Upper lobe of right lung (tissue), 1 donor: ENCODE measurements at places on chromosomes 7 and 10. TPM values are rescaled to one million over a fixed set of nuclear protein-coding genes. Genes with fewer than 3 reads are reported as not detected.

- no peak for DNase-seq
These were observed 15.0 kb upstream of the COMMD3 start for GRCh38 chr10:22301193-22301592.

ACBD7 gene
- total RNA-seq = not detected

TRIM74 gene
- total RNA-seq = not detected

GRCh38 chr7:41185851-41186250 is 517.0 kb downstream of the INHBA start:
- no peak for DNase-seq

- DNase-seq = no peak
These were observed 892 bp downstream of the CRHR2 start for GRCh38 chr7:30681331-30681797.

GRCh38 chr7:3266240-3266639 is 34.8 kb upstream of the SDK1 start:
- DNase-seq = no peak

DNA sequence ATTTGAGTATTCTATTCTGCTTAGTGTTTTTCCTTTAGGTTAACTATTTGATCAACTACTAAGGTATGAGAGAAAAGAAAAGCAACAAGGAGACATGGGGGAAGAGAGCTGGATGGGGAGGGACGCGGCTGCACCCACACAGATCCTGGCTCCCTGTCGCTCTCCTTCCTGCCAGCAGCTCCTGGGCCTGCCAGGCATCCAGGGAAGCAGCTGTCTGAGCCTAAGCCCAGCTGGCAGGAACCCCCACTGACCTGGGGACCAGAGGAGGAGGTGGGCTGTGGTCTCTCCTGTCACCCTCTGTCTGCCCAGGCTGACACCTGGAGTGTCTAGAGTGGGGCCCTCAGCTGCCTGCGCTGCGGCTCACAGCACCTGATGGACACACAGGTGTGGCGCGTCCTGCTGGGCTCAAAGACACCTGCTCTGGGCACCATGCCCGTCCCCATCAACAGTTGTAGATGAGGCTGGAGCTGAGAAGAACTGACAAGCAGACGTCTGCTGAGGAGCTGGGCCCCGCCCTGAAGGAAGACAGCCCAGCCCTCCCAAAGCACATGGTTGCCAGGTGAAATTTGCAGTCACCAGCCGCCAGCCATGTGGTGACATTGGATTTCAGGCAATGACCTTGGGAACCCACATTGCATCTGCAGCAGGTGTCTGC is 207.9 kb downstream of the PLXNA4 start:
- no peak for DNase-seq

DNA sequence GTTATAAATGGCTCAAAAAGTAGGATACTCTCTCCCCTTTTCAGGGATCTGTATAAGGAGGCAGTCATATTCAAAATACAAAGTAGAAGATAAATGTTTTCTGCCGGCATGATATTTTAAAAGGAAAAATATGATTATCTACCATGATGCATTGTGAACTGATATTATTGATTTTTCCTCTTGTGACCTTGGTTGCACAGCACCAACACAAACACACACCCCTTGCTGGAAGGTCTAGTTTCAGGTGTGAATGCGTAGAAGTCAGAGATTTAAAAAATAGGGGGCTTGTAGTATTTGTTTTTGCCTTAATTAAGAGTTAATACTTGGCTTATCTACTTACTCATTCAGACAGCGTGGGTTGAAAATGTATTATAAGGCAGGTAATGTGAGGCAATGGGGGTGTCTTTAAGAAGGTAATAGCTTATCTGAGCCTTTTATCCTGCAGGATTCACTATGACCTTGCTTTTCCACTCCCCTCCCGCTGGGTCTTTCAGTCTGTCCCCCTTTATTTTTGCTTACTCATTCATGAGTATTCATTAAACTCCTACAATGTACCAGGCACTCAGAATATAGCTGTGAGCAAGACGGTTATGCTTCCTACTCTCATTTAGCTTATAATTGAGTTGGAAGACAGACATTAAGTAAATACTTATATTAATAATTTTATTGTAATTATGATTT is 390.6 kb downstream of the SDK1 start:
- DNase-seq = no peak

GRCh38 chr10:9334270-9334669 is 1279.8 kb downstream of the GATA3 start:
- no peak for DNase-seq

DNA sequence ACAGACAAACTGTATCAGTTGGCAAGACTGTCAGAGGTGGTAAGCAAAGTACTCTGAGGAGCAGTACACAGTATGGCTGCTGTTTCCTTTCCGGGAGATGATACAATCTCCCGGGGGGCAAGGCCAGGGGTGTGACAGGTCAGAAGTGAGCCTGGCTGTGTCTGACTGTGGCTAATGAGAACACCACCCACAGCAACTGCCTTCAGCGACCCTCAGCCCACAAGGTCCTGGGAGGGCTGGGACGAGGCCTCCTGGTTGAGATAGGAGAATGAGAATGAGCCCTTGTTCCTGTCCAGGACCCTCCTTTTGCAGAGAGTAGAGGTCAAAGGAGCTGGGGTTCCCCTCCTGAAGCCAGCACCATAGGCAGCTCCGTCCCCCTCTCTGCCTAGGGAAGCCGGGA is 421.7 kb downstream of the TCERG1L start:
- no peak for DNase-seq

DNA sequence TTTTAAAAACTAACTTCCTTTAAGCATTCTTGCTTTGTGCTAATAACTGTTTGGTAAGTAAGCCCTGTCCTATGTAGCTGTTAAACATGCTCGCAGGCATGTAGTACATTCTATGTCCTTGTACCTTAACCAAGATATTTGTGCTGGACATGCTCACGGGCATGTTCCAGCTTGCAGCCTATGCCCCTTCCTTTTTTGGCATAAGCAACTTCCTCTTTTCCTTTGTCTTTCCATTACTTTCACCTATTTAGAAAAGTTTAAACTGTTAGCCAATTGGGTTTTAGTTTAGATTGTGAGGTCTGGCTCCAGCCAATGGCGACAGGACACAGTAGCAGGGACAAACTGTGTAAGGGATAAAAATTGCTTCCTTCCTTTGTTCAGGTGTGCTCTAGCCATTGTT is 14.4 kb upstream of the APBB1IP start:
- no peak for DNase-seq

DNA sequence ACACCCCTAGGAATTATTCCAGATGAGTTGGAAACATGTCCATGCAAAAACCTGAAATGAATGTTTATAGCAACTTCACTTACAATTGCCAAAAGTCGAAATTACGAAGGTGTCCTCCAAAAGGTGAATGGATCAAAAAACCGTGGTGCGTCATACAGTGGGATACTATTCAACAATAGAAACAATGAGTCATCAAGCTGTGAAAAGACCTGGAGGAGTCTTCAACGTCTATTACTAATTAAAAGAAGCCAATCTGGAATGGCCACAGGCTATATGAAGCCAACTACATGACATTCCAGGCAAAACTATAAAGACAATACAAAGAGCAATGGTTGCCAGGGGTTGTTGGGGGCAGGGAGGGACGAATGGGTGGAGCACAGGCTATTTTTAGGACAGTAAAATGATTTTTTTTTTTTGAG is 12.6 kb upstream of the PPP2R2D start:
- DNase-seq = no peak

ANTXRL gene
- total RNA-seq = not detected

- no peak for DNase-seq
These were observed 112.1 kb downstream of the PRKG1 start for GRCh38 chr10:51186361-51186760.

GRCh38 chr10:96263669-96264068 is 7.7 kb downstream of the BLNK start:
- no peak for DNase-seq

GRCh38 chr10:2828741-2829140 is 238.6 kb upstream of the PFKP start:
- DNase-seq = no peak

CACNA2D1 gene
- 10.3 TPM for total RNA-seq

GRCh38 chr10:47400251-47400650 is 16.2 kb upstream of the ZNF488 start:
- no peak for DNase-seq

GRCh38 chr10:112214298-112214926 is 30.8 kb upstream of the GPAM start:
- DNase-seq = no peak

PFKFB3 gene
- total RNA-seq = 77.2 TPM

DNA sequence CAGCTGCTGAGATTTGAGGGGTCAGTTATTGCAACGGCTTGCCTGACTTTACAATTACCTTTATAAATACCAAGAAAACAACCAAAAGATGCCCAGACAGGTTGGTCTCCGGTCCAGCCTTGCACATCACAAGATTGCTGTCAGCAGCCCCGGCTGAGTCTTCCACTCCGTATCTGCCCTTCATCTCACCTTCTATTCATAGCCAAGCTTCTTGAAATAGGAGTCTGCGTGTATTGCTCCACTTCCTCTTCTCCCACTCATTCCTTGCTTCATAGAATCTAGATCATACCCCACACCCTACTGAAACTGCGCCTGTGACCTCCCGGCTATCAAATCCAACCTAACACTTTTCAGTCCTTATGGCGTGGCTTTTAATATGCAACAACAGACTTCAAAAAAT is 31.1 kb upstream of the USP6NL start:
- DNase-seq = no peak

CLDN4 gene
- total RNA-seq = 103 TPM

TMEM213 gene
- total RNA-seq = 9.6 TPM

DNA sequence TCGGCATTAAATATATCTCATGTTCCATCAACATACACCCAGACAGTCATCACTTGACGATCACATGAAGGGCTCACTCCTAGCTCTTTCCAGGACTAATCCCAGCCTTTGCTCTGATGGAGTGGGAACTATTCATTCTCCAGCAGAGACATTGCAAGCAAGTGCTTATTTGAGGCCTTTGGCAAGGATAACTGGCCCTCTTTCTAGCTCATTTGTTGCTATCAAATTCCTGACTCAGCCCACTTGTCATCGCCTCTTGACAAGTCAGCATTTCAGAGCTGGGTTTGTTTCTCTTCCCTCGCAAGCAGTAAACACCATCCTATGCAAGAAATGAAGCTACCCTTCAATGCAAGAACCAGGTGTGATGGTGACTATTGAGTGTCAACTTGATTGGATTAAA is 1165.7 kb upstream of the AUTS2 start:
- no peak for DNase-seq

GRCh38 chr7:157122800-157123495 is 15.8 kb upstream of the UBE3C start:
- DNase-seq = no peak

- no peak for DNase-seq
These were observed 654.5 kb downstream of the PARD3 start for GRCh38 chr10:34160595-34160994.

GRCh38 chr7:44963364-44964290 is 15.2 kb downstream of the MYO1G start:
- peak; percentile 61 for DNase-seq

CRHR2 gene
- total RNA-seq = not detected

GRCh38 chr10:78473006-78473405 is 439.3 kb downstream of the RPS24 start:
- no peak for DNase-seq

DNA sequence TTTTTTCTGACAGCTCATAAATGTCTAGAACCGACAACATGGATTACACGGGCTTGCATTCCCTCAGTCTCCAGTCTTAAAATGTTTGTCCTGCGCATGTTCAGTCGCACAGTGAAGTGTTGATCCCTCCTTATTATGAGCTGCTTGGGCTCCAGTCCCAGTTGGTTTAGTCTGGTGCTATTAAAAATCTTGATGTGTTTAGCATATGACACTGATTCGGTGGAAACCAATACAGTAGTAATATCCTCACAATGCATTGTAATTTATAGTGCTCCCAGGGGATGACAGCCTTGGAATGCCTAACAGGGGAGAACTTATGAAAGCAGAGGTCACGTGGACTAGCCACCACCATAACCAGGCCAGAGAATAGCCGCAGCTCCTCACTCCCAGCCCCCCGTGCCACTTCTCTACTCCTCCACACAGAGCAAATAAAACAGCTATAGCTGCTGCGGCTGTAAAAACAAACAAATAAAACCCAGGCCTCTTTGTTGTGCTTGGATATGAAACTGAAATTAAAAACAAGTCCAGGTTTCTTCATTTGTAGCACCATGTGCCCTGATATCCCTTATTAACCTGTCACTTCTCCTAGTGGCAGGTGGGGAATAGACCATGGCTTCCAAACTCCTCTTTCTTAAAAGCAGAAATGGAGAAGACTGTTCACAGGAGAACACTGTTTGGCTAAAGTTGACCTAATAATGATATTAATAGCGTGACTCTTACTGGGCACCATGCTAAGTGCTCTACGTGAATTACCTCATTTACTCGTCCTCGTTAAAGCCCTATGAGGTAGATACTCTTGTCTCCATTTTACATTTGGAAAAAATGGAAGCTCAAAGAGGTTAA is 7.7 kb downstream of the DPCD start:
- DNase-seq = no peak

DNA sequence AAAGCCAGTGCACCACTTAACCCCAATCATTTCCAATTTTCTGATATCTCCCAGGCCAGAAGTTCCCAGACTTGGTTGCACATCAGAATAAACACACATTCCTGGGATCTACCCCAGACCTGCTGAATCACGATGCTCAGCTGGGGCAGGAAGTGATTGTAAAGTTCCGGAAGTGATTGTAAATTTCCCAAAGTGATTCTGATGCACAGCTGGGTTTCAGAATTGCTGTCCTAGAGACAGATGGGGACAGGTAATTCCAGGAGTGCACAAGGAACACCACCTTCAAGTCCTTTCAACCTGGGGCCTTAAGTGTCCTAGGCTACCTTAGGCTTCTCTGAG is 104.2 kb upstream of the EEPD1 start:
- DNase-seq = no peak

DNA sequence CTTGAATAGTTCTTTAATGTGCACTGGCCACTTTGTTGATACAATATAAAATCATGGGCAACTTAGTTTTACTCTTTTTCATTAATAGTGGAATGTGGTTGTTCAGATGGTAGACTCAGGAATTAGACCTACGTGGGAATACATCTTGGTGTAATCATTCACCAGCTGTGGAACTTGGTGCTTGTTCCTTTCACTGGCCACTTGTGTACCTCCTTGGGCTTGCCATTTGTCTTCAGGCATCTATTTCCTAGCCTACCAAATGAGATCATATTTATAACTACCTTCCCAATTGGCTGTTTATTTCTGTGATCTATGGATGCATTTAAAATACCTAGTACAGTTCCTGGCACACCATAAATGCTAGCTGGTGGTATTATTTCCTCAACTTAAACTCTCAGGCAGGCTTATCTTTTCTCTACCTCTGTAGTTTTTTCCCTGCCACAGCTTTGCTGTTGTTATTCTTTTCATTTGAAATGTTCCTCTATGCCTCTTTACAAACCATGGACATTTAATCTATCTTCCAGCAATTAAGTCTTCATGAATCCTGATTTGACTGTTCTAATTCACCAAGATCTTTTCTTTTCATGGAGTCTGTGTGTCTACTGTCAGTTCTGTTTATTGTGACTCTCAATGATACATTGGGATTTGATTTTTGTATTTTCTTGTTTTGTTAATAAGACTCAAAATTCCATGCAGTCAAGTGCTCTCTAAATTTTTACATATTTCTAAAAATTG is 113.0 kb downstream of the ADAM22 start:
- DNase-seq = no peak

DNA sequence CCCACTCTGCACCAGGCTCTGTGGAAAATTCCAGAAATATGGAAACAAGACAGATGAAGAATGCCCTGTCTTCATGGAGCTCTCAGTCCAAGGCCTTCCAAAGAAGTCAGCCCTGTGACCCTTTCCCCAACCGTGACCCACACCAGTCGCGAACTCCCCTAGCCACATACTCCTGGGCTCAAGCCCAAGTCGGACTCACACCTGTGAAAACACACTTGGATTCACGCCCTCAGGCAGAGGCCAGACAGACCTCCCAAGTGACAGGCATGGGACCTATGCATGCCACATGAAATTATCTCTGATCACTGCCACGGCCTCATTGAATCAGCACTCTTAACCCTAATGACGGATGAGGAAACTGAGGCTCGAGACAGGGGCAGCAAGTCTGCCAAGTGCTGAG is 42.5 kb downstream of the ZCCHC24 start:
- DNase-seq = no peak
